ENCODE measurements at places on chromosomes 6 and 20. TPM values are rescaled to one million over a fixed set of nuclear protein-coding genes. Genes with fewer than 3 reads are reported as not detected.

DNA sequence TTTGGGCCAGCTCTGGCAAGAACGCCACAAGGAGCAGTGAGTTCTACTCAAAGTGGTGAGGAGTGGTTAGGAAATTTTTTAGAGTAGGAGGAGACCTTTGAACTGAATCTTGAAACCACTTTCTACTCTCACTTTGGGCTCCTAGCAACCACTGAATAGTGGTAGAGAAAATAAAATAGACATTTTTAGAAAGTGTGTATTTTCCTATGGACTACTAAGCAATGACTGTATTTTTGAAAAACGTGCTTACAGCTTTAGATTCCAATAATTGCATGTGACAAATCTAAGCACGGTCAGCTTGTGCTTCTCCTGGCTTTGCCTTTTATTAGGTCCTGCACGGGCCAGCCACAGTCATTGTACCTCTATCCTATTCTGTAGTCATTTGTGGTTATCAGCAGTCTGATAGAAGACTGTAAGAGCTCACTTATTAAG is 8.7 kb upstream of the IFNGR1 start:
- no peak for DNase-seq

GRCh38 chr6:151257985-151258445 is 18.2 kb downstream of the AKAP12 start:
- DNase-seq, result peak; percentile 52

DNA sequence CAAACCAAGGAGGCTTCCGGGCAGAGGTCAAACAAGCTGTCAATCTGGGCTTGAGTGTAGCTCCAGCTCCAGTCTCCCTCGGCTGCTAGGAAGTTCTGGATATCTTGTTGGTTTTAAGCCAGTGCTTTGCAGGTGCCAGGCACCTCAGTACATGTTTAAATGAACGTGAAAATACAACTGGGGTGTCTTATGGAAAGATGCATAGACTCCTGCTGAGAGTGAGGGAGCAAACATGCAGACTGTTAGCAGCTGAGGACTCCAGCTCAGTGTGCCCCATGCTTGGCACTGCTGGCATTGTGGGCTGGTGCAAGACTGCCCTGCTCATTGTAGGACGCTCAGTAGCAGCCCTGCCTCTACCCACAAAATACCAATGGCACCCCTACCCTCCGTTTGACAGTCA is 28.5 kb downstream of the ERMARD start:
- DNase-seq, result no peak

GRCh38 chr6:169176361-169176991 is 77.2 kb downstream of the THBS2 start:
- DNase-seq, result no peak

DNA sequence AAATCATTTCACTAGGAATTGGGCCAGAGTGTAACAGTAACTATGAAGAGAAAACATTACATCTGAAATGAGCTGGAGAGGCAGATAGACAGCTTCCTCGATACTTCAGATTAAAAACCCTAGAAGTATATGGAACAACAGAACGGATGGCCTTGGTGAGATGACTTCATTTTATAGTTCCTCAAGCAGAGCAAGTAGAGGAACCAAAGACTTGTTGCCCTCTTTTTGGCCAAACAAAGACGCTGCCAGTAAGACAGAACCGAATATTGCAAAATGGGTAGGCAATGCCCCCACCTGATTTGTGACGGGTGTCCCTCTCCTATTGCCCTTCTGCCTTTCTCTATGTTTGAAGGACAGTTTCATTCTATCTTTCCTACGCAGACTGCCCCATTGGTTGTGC is 53.5 kb downstream of the AGPAT4 start:
- no peak for DNase-seq

The BTN2A1 gene
- total RNA-seq, result 15.0 TPM

DNA sequence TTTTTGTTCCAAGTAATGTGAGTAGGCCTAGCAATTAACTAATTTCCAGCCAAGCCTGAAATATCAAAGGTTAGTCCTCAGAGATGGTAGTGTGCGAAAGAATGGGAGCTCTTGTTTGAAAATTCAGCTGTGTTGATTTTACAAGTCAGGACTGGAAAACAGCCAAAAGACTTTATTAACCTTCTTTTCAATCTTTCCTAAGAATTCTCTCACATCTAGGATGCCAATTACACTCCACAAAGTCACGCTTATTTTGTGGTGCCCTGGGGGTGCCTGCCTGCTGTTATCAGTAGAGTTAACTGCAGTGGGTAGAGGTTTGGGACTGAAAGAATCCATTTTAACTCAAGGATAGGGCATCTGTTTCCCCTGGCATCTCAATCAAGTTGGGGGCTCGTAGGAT is 30.7 kb upstream of the MAP3K4 start:
- DNase-seq, result peak; percentile 56

The TMEM244 gene
- 2.5 TPM for total RNA-seq

GRCh38 chr6:130742131-130742681 is 85.0 kb upstream of the SMLR1 start:
- DNase-seq, result peak; percentile 19

The BLTP3A gene
- total RNA-seq, result 4.4 TPM

DNA sequence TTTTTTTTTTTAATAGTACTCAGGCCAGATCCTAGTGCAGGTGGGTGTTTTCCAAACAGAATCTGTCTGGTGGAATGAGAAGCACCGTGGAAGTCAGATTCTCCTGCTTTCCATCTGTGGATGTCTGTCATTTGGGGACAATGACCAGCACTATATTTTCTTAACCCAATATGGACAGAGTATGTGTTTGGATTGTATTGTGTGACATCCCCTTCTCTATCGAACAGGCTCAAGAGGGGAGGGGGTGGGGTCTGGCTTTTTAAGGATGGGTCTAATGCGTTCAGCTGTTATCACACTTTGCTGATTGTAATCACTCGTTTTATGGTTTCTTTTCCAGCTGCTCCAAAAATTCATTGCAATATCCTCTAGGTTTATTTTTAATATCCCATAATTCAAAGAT is 197.5 kb upstream of the CEP162 start:
- DNase-seq, result no peak

- peak; percentile 94 for DNase-seq
Measured at GRCh38 chr6:45327956-45328522, at the start of gene RUNX2. Gene RUNX2, plus strand, starts transcription at chr6:45328330. Its CDS starts 397 bp downstream, at chr6:45328727.

GRCh38 chr6:3499603-3500002 is 42.8 kb upstream of the SLC22A23 start:
- no peak for DNase-seq

DNA sequence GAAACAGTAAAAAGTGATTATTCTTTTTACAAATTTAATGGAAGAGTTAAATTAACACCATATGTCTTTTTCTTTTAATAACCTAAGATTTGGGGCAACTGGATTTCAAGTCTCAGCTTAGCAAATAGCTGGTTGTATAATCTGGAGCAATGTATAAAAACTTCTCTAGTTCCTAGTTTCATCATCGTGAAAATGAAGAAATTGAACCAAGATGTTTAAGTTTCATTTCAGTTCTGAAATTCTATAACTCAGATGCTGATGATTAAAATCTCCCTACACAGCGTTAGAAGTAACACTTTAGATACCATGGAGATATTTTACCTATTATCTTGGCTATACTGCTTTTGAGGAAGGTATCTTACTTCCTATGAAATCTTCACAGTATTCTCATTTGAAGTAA is 252.0 kb downstream of the KIF16B start:
- no peak for DNase-seq

- no peak for DNase-seq
Measured at GRCh38 chr20:63769891-63770474, 30.4 kb downstream of the SLC2A4RG start.

The RIPOR3 gene
- total RNA-seq, result 10.8 TPM

The POM121L2 gene
- 0.12 TPM for total RNA-seq

GRCh38 chr6:109493865-109494264 is 10.8 kb upstream of the ZBTB24 start:
- DNase-seq, result no peak

- no peak for DNase-seq
Measured at GRCh38 chr20:9492067-9492466, 22.3 kb upstream of the LAMP5 start.

DNA sequence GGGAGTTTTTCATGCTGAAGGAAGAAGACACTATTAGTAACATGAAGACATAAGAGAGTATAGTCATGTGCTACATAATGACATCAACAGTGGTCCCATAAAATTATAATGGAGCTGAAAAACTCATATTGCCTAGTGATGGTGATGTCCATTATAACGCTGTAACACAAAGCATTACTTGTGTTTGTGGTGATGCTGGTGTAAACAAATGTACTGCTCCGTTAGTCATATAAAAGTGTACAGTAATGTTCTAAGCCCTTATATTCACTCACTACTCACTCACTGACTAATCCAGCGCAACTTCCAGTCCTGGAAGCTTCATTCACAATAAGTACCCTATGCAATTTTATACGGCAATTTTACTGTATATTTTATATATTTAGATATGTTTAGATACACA is 26.8 kb upstream of the ASF1A start:
- peak; percentile 50 for DNase-seq

GRCh38 chr6:81759782-81760181 is 7.3 kb upstream of the TENT5A start:
- no peak for DNase-seq

GRCh38 chr6:42916288-42916687 is 435 bp downstream of the PTCRA start:
- no peak for DNase-seq

GRCh38 chr6:108380876-108381275 is 86.0 kb downstream of the AFG1L start:
- DNase-seq, result no peak

DNA sequence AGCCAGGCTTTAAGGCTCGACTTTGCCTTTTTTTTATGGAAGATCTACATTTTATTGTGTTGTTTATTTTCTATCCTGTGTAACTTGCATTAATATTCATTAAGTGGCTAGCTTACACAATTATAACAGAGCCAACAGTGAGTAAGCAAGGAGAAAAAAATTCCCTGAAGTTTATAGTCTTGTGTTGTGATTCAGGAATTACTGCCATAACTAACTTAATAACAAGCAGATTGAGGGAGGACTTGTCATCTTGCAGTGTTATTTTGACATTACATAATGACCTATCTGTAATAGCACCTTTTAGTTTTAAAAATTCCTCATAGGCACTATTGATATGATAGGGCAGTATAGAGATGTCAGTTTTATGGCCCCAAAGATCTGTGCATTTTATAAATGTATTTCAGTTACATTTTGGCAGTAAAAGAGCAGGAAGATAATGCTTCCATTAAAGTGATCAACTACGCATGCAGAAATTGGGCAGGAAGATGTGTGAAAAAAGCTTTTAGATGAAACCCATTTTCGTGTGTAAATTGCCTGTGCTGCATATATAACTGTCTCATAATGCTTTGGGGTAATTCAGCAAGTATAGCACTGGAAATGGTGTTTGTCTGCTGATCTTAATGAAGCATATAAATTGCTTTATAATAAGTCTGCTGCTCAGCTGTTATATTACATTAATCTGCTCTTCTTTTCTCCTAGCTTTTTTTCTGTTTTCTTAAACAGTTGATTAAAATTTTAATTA is 123.0 kb downstream of the SMAP1 start:
- no peak for DNase-seq

DNA sequence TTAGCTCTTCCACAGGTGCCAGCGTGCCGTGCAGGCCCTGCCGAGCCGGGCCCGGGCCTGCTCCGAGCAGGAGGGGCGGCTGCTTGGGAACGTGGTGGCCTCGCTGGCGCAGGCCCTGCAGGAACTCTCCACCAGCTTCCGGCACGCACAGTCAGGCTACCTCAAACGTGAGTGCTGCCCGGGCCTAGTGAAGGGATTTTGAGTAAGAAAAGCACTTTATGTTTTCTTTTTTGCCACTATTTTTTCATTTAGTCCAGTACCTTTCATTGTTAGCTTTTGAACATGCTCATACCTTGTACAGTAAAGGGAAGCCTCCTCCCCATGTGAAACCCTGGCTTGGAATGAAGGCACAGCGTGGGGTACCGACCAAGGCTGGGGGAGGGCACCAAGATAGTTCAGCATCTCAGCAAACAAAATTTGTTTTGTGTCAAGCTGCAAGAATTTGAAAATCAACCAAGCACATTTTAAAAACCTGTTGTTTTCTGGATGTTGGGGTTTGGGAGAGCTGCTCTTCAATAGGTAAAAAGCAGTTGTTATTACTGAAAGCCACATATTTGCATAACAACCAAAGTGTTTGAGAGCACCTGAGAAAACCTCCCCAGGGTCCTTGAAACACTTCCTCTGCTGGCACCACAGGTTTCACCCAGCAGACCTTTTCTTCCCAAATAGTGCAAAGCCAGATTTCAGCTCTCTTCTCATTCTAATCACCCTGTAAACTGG is 18.4 kb downstream of the STX16 start:
- DNase-seq, result no peak

GRCh38 chr20:61448386-61448785 is 196.3 kb downstream of the CDH4 start:
- no peak for DNase-seq

DNA sequence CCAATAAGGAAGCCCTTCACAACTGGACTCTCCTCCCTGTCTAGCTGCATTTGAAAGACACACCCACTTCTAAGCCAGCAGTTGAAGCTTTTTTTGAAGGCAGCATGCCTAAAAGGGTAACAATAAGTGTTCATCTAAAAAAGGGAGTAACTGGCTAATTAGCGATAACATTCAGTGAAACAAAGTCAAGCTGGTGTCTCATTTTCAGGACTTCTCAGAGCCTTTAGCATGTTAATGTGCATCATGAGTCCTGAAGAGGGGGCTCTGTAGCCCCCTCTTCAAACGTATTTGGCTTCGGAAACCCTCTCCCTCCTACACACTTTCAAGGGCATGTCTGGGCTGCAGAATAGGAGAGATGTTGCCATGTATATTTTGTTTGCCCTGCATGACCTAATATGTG is 28.1 kb downstream of the SLC22A23 start:
- DNase-seq, result no peak

DNA sequence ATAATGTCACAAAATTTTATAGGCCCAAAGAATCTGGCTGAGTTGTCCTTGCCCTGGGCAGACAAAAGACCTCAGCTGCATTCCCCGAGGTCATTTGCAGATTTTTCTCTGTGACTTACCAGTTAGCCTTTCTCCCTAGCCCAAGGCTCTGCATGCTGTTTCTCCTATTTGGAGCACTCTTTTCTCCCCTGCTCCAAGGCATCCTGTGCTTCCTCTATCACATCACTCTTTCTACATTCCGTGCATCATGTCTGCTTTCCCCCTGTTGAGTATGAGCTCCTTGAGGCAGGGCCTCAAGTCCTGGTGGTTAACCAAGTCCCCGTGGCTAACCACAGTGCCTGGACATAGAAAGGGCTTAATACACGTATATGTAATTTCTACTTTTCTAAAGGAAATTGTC is 593 bp upstream of the GSTA3 start:
- peak; percentile 56 for DNase-seq

The ARG1 gene
- not detected for total RNA-seq

All from RPMI7951 (cell line).